ENCODE measurements at places on chromosomes 16 and 17.

DNA sequence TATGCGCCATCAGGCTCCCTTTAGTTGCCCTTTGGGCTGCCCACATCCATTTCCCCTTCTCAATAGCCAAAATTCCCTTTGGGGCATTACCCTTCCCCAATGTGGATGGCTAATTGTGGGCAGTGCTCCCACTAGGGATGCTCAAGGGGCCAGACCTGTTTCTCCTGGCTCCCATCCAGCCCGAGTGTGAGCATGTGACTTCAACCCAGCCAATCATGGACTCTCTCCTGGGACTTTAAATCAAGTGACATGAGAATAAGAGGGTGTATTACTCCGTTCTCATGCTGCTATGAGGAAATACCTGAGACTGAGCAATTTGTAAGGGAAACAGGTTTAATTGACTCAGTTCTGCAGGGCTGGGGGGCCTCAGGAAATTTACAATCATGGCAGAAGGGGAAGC lies 60.9 kb upstream of the WSB1 start:
- DNase-seq = no peak

DNA sequence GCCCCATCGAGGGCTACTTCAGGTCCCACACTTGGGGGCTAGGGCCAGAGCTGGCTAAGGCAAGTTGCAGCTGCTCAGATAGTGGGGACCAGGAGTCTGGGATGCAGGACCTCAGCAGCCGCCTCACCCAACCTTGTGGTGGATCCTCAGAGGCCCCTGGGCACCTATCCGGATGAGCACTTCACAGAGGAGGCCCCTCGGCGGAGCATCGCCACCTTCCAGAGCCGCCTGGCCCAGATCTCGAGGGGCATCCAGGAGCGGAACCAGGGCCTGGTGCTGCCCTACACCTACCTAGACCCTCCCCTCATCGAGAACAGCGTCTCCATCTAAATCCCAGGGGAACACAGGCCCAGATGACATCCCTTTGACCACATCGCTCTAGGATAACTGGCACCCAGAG lies 9.4 kb downstream of the ALOX15B start:
- DNase-seq = no peak

GRCh38 chr17:63955791-63956190 lies 16.9 kb downstream of the SCN4A start:
- DNase-seq = no peak

DNA sequence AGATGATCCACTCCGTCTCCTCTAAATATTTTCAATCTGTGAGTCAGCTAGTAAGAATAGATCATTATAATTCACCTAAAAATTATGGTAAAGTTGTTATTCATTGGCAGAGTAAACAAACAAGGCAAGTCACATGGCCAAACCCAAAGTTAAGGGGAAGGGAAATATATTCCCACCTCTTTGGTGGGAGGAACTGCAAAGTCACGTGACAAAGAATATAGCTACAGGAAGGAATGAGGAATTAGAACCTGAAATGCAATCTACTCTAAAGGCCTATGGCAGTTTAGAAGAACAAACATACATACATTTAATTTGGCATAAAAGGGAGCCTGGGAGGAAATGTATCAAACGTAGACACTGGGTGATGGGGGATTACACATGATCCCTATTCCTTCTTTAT lies 48.9 kb downstream of the NOG start:
- DNase-seq = no peak

GRCh38 chr16:47323241-47323640 lies 137.6 kb downstream of the ITFG1 start:
- no peak for DNase-seq

- DNase-seq = no peak
Observed at GRCh38 chr16:88403794-88404581, 21.2 kb downstream of the ZNF469 start.

DNA sequence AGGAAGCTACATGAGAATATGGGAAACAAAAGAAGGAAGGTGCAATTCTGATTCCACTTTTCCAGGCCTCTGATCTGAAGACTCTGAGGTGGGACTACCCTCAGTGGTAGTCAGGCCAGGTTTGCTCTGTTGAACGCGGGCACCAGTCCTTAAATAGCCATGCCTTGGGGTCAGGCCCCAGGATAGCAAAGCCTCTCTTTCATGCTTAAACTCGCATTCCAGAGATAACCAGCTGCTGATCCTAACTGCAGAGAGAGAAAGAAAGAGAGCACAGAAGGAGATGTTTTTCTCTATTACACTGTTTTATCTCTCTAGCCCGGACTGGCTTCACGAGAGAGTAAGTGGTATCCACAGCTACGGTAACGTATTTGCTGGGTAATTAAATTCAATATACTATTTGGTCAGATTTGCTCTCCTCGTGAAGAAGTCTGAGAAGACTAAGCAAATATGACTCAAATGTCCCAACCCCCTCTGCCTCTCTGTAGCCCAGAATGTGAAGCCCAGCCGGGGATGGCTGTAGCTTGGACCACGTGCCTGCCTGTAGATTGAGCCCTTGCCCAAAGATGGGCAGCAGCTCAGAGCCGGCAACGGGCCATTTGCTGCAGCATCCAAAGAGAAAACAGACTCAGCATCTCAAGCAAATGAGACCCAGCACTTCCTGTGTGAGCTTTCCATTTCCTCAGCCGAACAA lies 122.2 kb downstream of the SMG6 start:
- no peak for DNase-seq

GRCh38 chr17:57436565-57436964 lies 180.2 kb downstream of the MSI2 start:
- no peak for DNase-seq

DNA sequence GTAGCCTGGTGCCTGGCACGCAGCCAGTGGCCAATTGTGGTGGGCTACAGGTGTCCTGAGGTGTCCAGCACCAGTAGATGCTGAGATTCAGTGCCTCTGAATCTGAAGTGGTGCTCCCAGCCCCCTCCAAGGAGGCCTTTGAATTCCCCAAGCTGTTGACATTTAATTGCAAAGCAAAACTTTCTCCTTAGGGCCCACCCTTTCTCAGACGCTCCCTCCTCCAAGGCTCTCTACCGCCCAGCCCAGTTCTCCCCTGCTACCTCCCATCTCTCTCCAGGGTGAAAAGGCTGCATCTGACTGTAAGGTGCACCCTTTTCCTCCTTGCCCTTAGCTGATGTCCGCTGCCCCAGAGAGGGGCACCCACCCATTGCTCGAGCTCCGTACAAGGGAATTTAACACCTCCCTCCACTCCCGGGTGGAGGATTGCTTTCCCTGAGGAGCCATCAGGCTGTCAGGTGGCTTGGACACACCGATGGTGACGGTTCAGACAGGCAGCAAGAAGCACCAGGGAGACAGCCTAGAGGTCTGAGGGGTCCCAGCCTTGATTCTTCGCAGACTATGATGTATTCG lies 1.7 kb downstream of the BEAN1 start:
- DNase-seq = no peak
